ENCODE measurements at places on chromosomes 1 and 21.
A peak's percentile ranks its signal among the peaks of the same experiment; 100 is the strongest.

DNA sequence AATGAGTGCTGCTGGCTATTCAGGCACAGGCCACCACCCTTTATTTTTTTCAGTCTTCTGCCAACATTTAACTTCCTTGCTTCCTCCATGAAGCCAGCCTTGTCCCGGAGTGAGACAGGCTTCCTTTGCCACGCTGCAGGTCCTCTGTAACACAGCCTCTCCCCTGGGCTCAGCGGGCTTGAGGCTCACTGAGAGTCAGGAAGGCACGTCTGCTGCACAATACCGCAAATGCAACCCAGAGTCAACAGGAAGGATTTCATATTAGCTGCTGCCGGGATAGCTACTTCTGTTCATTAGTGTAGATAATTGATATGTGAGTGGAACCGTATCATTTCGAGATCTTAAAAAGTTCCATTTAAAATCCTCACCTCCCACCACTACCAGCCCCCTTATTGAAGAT is 22.5 kb downstream of the MYOG start:
- DNase-seq, result no peak

DNA sequence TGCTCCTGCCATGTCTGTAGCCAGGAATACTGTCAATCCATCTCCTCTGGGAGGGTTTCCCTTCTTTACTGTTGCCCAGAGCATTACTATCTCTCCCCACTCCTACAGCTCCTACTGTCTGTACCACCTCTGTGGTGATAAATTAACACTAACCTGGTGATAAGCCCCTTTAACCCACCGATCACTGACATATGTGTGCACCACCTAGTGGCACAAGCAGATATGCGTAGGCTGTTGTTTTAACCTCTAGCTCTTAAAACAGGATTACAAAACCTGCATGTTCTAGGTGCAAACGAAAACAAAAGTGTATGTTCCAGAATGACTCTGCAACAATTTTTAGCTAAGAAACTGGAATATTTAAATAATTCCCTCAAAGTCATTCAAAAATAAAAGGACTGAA is 93.9 kb upstream of the BEND5 start:
- DNase-seq, result no peak

GRCh38 chr1:95117207-95118066 is at the start of gene TLCD4:
TLCD4 (plus strand) TSS chr1:95117355; CDS start chr1:95143902, 26,547 bp downstream.
- peak; percentile 11 for DNase-seq

DNA sequence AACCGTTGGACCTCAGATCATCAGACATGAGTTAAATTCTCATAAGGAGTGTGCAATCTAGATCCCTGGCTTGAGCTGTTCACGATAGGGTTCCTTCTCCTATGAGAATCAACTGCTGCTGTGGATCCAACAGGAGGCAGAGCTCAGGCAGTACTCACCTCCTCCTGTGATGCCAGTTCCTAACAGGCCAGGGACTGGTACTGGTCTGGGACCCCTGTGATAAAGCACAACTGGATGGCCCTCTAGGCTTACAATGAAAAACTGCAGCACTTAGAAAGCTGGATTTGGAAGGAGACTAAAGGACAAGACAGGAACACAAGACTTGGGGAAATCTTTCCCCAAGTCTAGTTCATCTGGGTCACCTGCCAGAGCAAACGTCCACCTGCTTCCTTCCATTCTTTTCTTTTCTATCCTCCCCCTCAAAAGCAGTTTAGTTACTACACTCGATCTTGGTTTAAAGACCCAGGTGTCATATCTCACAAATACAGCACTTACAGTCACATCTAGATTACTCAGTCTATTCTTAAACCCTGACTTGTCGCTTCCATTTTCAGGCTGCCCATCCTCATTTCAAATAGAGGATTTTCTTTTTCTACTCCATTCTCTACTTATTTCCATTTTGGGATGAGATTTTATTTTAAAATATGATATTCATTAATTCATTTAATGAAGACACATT is 59.8 kb downstream of the PTPN14 start:
- no peak for DNase-seq

DNA sequence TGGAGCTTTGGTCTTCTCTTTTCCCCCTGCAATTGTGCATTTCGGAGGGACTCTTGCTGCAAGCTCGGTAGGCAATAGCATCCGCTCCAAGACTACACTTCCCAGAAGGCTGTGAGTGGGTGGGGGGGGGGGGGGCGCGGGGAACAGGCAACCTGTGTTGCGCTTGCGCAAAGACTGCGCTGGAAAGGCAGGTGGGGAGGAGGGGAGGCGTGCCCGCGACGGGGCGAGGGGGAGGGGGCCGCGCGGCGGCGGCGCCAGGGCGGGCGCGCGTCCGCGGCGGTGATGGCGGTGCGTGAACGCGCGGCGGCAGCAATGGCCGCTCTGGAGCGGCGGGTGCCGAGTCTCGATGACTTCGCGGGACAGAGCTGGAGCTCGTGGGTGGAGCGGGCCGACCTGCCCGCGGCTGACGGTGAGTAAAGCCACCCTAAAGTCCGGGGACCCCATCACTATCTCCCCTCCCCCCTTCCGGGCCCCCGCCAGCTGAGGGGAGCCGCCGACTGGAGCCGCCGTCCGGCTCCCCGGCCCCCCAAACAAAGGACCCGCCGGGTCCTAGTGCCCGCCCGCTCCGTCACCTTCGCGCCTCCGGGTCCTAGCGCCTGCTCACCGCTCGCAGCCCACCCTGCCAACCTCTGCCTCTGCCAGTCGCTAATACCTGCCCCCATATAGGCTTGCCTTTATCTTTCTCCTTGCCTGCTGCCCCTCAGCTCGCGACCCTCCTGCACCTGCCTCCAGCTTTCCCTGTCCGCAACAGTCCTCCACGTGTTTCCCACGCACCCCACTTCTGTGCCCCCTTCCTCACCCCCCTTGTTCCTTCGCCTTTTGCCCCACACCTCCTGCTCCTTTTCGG is at the start of gene ATXN7L2:
TSS of gene ATXN7L2 (plus strand) at position 234 of the 847 bp plus-strand sequence. CDS start at position 283, 49 bp downstream.
- DNase-seq, result peak; percentile 86

- DNase-seq, result no peak
Measured at GRCh38 chr21:29424728-29425127, 126.0 kb downstream of the BACH1 start.

DNA sequence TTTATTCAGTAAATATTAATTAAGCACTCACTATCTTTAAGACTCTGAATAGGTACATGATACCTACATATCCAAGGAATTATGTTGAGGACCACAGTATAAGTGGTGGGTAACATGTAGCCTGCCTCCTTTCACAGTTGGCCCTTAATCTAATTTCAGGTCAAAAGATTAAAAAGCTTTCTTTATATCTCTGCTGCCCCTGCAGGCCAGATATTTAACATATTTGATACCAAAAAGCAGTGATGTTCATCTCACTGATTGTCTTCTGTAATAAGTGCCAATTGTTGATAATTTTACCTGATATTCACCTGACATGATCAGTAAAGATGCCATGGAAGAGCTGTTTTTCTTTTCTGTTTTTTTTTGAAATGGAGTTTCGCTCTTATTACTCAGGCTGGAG is 36.5 kb downstream of the RLF start:
- no peak for DNase-seq

DNA sequence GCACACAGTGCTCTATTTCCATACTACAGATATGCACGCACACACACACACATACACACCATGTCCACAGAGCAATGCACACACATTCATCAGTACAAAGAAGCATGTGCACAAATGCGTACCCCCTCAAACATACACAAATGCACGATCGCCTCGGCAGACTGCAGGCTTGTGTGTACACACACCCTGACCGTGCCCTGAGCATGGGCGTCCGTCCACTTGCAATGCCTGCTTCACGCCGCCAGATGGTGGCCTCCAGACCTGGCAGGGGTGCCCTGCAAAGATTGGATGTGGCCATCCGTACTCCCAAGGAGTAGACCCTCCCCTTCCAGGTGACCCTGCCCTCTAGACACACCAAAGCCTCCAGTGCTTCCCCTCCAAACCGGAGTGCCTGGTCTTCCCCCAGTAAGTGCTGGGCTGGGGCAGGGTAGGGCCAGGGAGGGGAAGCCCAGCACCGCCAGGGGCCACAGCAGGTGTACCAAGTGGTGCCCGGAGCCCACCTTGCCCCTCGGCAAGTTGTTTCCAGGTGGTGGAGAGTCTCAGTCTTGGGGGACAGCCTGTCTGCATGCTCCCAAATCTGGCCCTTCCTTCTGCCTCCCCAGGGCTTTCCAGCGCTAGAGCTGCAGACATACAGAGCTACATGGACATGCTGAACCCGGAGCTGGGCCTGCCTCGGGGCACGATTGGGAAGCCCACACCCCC is 20.6 kb downstream of the ESPN start:
- no peak for DNase-seq

GRCh38 chr21:35940074-35940927 is 120.0 kb downstream of the SETD4 start:
- DNase-seq, result no peak

DNA sequence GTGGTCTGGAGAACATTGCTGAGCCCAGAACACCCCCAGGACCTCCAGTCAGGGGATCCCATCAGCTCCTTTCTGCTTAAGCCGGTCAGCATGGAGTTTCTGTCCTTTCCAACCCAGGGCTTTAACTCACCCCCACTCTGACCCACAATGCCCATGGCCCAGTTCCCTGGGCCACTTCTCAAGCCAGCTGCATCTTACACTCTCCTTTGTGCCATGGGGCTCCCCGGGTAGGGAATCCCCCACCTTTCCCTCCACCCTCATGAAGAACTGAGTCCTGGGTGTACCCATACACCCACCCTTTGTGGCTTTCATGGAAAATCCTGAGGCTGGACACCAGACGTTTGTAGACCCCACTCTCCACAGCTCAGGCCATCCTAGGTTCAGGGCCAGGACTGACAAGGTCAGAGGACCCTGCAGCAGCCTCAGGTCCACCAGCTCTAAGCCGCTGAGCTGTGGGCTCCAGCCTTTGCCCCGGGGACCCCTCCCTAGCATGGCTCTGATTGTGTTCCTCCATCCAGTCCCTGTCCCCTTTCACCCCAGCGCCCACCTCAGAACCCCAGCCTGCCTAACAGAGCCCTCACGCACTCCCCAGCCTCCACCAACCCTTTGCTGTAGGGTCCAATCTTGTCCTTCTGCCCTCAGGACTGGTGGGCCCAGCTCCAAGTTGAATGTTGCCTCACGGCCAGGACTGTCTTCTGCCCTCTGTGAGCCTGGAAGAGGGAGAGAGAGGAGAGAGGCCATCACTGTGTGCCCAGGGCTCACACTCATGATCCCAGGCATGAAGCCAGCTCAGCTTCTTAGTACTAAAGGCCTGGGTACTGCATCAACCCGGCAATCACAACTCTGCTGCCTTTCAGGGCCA is 394.8 kb downstream of the MATN1 start:
- DNase-seq, result no peak

- DNase-seq, result no peak
Measured at GRCh38 chr1:245285168-245285567, 130.4 kb downstream of the KIF26B start.

- no peak for DNase-seq
Measured at GRCh38 chr1:43853161-43853921, 80.3 kb upstream of the ARTN start.

DNA sequence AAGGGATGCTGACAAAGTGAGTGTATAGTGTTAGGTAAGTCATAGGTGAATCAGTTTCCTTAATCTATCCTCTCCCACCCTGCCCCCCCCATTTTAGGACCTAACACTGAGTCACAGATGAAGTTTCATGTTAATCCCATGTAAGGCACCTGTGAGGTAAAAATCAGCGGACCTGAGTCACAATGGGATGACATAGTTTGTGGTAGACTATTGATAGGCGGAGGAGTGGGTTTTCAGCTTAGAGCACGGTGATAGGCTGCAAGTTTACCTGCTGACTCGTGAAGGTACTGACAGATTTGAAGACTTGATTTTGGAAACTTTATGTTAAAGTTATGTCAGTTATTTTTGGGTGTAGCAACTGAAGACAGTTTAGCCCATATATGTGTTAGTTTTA is 1.7 kb downstream of the TOR1AIP1 start:
- DNase-seq, result peak; percentile 69

GRCh38 chr1:29271724-29272123 is 35.4 kb downstream of the PTPRU start:
- no peak for DNase-seq

GRCh38 chr1:220685879-220686278 is 4.3 kb upstream of the C1orf115 start:
- no peak for DNase-seq

GRCh38 chr1:169184812-169185211 is 78.3 kb downstream of the ATP1B1 start:
- no peak for DNase-seq
